AG10803 (cell line): ENCODE measurements at places on chromosomes 4 and X.

- DNase-seq: no peak
Observed at GRCh38 chrX:155534800-155535199, 76.4 kb upstream of the F8A3 start.

GRCh38 chr4:86452924-86453531, 93.2 kb upstream of the MAPK10 start:
- DNase-seq: no peak

DNA sequence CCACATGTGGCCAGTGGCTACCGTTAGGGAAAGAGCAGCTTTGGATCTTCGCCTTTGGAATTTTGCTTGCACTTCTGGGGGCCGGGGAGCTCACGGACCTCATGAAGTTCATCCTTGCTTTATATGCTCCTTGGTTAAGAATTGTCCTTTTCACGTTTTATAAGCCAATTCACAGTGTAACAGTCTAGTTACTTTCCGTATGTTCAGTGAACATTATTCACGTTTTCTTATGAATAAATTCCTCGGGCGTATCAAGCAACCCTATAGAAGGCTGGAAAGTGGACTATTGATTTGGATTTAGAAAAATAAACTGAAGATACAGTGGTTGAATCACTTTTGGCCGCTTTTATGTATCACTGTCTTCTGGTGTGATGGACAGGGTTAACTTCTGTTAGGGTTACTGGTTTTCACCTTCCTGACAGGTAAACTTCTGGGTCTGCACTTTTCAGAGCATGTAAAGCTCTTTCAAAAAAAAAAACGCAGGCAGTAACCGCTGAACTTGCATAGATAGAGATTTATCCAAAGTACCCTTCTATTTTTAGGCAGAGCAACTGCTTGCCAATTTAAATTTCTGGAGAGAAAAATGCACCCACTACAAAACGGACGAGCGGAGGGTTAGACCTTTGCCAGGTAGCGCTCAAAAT, 569 bp upstream of the PDLIM5 start:
- DNase-seq: no peak

DNA sequence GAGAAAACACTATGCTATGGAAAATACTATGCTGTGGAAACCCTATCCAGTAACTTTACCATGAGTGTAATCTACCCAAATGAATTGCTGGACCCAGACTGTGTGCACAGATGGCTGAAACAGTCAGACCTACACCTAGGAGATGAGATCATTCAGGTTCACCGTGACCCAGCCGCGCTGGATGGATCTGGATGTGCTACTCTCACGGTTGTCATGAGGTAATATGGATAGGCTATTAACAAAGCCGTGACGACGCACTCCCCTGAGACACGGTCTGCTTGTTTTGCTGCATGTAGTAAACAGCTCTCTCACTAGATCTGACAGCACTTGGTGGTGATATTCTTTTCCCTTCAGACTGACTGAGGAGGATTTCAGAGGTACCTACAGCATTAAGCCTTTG, 832.5 kb upstream of the GRID2 start:
- DNase-seq: no peak

DNA sequence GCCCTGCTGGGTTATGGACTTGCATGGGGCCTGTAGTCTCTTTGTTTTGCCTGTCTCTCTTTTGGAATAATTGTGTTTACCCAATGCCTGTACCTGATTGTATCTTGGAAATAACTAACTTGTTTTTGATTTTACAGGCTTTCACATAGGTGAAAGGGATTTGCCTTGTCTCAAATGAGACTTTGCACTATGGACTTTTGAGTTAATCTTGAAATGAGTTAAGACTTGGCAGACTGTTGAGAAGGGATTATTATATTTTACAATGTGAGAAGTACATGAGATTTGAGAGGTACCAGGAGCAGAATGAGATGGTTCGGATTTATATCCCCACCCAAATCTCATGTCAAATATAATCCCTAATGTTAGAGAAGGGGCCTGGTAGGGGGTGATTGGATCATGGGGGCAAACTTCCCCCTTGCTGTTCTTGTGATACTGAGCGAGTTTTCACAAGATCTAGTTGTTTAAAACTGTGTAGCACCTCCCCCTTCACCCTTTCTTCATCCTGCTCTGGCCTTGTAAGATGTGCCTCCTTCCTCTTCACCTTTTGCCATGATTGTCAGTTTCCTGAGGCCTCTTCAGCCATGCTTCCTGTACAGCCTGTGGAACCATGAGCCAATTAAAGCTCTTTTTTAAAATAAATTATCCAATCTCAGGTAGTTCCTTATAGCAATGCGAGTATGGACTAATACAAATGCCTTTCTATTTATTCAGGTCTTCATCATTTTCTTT, 102.3 kb downstream of the MSN start:
- no peak for DNase-seq

GRCh38 chr4:109912706-109913595, at the start of gene EGF:
Gene EGF, plus strand, starts transcription at chr4:109912883. Its CDS starts 453 bp downstream, at chr4:109913336.
- peak; percentile 26 for DNase-seq

DNA sequence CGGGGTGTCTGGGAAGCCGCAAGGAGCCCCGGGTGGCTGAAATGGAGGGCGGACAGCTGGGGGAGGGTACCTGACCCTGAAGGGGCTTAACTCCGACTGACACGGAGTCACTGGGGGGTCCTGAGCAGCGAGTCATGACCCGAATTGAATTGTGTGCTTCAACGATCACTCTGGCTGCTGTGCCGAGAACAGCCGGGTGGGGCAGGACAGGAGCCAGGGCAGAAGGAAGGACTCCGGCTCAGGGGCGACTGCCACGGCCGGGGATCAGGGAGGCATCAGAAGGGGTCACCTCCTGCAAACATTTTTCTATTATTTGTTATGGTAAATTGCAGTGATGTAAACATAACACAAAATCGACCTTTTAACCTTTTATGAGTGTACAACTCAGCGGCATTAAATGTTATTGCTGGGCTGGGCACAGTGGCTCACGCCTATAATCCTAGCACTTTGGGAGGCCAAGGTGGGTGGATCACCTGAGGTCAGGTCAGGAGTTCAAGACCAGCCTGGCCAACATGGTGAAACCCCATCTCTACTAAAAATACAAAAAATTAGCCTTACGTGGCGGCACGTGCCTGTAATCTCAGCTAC, 21.6 kb downstream of the ZFYVE28 start:
- no peak for DNase-seq

DNA sequence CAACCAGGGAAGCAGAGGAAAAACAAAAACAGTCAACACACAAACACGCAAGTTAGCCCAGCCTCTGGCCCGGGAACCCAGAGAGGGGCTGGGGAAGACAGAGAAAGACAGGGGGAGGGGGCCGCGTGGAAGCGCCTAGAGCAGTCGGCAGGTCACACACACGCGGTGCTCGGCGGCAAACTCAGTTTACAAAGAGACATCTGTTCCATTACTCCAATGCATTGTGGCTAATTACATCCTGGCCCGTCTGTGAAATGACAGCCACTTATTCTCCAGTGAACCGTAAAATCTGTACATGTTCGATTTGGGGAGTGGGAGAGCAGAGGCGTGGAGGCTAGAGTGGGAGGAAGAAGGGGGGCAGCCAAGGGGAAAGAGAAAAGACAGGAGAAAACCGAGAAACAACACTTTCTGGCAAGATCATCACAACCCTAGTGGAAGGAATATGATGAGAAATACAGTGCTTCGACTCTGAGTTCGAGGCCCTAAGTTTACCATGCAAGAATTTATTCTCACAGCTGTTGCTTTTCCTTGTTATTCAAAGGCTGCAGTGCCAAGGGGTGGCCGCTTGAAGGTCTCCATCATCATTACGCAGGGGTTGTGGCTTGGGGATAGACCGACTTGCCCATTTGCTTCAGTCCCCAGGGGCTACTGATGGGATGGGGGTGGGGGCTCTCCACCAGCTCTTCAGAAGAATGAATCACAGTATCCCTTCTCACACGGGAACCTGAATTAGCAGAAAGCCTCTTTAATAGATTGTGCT, 167.7 kb downstream of the MGST2 start:
- DNase-seq: no peak

GRCh38 chrX:17923546-17923945, 62.4 kb upstream of the RAI2 start:
- DNase-seq: no peak

DNA sequence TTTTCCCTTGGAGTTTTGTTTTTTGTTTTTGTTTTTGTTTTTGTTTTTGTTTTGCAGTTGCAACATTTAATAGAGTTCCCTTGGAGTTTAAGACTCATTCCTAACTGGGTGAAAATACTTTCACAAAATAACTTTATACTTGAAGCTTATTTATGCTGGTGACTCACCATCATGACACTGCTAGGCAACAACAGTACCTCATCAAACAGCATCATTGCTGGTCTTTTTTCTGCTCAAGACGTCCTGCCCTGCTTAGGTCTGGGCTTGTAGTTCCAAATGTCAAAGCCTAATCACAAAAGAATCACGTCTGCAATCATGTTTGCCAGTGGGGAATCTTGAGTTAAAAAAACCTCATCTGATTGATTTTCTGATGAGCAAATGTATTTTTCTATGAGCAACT, 105.7 kb upstream of the PRPS2 start:
- DNase-seq: peak; percentile 23

- no peak for DNase-seq
Observed at GRCh38 chr4:82746705-82747574, 51.7 kb downstream of the SCD5 start.

DNA sequence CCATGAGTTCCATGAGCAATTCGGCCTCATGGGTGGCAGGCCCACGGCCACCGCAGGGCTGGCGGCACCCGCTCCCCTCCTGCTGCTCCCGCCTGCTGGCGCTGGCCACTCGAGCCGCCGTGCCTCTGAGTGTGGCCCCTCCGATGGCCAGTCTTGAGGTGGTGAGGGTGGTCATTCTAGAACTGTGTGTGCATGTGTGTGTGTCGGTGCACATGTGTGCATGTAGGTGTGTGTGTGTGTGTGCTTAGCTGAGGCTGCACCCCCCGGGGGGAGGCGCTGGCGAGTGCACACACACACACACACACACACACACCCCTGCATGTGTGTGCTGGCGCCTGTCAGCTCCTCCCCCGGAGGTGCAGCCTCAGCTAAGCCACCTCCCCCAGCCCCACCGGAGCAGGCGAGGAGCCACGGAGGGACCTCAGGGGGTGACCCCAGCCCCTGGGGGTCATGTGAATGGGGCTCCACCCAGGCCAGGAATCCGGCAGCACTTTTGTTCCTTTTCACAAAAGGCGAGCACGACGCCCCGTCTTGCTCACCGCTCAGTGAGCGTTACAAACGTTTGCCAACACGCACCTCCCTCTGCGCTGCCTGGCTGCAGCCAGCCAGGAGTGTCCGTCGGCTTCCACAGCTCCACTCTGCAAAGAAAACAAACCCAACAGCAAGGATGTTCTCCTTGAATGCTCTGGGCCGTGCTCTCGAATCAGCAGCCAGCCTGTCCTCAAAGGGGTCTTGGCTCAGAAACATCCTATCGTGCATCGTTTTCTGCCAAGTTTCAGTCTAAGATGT, 29.9 kb downstream of the FGFRL1 start:
- DNase-seq: peak; percentile 32

- DNase-seq: peak; percentile 24
Observed at GRCh38 chrX:57453901-57454300, 137.9 kb upstream of the ZXDB start.

DNA sequence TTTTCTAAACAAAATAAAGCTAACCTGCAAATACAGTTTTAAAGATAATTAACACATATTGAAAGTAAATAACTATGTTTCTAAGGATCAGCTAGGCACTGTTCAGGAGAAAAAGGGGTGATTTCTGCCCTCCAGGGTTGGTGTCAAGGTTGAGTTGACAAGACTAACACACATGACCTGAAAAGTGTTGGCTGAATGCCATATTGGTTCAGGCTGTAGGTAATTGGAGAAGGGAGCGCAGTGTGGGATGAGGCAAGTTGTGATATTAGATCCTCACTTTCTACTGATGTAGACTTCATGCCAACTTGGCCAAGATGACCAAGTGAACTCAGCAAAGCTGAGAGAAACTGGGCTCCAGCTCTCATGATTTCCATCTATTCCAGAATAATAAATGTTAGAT, 42.2 kb downstream of the PPM1K start:
- DNase-seq: no peak

DNA sequence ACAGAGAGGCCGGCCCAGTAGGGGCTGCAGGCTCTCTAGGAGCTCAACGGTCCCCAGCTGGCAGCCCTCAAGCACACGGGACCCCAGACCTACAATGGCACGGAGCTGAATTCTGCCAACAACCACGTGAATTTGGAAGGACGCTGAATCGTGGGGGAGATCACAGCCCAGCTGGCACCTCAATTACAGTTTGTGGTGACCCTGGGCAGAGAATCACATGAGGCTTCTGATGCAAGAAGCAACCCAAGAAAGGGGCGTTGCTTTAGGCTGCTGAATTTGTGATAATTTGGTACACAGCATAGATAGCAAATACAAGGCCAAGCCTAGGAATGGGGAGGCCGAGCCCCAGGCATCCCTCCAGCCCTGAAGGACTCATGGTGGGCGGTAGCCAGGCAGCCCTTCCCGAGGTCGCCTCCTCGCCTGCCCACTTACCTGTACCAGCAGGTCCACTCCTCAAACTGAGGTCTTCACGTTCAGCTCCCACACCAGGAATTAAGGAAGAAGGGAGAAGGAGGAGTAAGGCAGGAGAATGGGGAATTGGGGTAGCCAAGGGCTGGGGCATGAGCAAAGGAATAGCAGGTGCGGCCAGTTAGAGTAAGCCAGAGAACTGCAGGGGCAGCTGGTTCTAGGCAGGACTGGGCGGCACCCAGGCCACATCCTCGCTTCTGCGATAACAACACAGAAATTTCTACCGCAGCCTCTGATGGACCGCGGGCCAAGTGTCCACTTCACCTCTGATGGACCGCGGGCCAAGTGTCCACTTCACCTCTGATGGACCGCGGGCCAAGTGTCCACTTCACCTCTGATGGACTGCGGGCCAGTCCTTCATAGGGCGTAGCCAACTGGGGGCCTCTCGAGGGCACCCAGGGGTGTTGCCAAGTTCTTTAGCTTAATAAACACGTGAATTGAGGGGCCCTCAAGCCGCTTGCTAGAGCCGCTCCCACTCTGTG, 23.4 kb upstream of the HTRA3 start:
- no peak for DNase-seq

DNA sequence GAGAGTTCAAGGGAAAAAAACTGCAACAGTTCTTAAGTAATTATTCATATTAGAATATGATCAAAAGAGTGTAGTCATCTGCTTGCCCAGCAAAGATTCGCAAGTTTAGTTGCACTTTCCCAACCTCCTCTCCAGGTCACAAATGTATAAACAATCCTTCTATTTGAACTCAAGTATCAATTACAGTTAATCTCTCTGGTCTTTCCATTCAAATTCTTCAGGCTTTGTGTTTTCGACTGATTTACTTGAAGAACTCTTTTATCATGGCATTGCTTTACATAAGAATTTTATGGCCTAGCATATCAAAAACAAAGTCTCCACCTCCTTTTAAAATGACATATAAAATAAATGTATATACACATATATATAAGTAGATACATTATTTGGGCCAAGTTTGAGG, 1009.6 kb upstream of the DIAPH2 start:
- no peak for DNase-seq

- no peak for DNase-seq
Observed at GRCh38 chr4:150402871-150403272, 179.1 kb upstream of the MAB21L2 start.
